ENCODE measurements at places on chromosomes 3 and 15. TPM values are rescaled to one million over a fixed set of nuclear protein-coding genes. Genes with fewer than 3 reads are reported as not detected.

CIAO2A gene
- 31.1 TPM for total RNA-seq

ZNF385D gene
- total RNA-seq: 0.03 TPM

PLAAT1 gene
- total RNA-seq: not detected

EXD1 gene
- not detected for total RNA-seq

ITIH3 gene
- total RNA-seq: 0.88 TPM

TRH gene
- not detected for total RNA-seq

RLBP1 gene
- total RNA-seq: not detected

NDN gene
- total RNA-seq: 0.30 TPM

CPOX gene
- total RNA-seq: 44.9 TPM

AQP9 gene
- not detected for total RNA-seq

CEMIP gene
- total RNA-seq: 1.2 TPM

MAGEL2 gene
- not detected for total RNA-seq

NANOGP8 gene
- not detected for total RNA-seq

GOLGA6D gene
- 0.13 TPM for total RNA-seq

Measured in T-cell (primary cell).